Osteoblast (primary cell): ENCODE measurements at places on chromosomes 2 and 18. TPM values are rescaled to one million over a fixed set of nuclear protein-coding genes. Genes with fewer than 3 reads are reported as not detected.

Gene MAP3K19
- not detected in 2 replicates for total RNA-seq

- no peaks in the 10 kb centered on the region for H3K27me3 ChIP-seq
- no peak overlapping the region for H3K27ac ChIP-seq
Observed at GRCh38 chr2:112184121-112184520, 45.9 kb downstream of the FBLN7 start.

DNA sequence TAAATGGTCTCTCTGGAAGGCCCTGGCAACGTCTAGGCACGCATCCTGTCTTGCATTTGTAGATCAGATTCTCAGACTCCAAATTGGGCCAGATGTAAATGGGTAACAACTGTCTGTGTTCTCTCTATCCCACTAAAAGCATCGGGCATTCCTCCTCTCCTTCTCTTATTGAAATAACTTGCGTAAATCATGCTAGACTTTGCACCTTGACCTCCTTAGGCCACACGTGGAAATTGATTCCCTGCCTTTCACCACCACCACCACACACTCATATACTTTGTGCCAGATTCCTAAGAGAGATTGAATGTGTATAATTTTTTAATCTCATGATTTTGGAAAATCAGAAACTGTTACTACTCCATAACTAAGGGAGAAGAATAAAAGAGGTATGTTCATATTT lies 21.3 kb downstream of the MAPRE3 start:
- no peak overlapping the region for H3K4me3 ChIP-seq
- H3K27me3 ChIP-seq, result no peaks in the 10 kb centered on the region
- H3K36me3 ChIP-seq, result no peaks in the 10 kb centered on the region

Gene KCNJ3
- not detected in 2 replicates for total RNA-seq

Gene DPP10
- total RNA-seq, result not detected in 2 replicates
